ENCODE measurements at places on chromosomes 16 and 17.

DNA sequence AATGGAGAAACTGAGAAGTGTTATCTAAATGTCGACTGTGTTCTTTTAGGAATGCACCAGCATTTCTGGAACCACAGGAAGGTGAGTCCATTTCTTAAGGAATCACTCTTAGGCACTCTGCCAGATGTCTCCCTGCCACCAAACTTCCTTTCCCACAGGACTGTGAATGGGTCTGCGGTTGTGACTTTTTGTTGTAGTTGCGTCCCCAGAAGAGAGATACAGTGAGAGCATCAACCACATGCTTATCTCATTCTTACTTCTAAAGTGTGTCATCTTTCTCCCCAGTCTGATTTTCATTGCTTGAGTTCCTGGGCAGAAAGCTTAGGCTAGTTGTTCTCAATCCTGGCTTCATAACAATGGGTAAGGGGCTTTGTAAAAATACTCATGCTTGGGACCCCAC lies 13.4 kb downstream of the ITPRIPL2 start:
- no peak for DNase-seq

- no peak for DNase-seq
Measured at GRCh38 chr17:13888056-13888609, 181.2 kb upstream of the COX10 start.

DNA sequence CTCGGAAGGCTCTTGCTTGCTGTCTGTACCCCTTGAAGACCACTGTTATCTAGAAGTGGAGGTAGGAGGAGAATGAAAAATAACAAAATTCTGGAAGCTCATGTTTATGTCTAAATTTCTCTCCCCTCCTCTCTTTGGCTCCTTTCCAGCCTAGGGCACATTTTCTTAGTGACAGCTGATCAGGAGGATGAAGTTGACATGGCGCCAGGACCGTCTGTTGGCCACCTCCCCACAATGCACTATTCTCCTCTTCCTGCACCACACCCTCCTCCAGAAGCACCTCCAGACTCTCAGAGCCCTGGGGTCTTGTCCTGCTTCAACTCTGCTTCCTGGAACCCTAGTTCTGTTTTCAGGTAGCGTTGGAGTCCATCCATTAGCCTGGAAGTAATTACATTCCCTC lies 25.5 kb upstream of the SSTR2 start:
- DNase-seq: no peak

DNA sequence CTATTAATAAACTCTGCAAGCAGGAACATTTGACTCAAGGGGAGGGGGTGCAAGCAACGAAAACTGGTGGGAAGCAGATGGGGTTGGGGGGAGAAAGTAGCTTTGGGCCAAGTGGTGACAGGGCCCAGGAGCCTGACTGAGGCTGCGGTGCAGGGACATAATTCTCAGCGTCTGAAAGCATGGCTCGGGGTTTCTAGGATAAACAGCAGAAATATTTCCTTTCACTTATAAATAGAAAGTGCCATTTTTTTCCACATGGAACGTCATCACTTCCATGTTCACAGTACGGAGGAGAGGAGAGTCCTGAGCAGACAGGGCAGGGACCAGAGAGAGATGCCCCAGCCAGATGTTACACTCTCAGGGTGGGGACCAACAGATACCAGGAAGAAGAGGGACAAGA lies 197.1 kb downstream of the ZFHX3 start:
- DNase-seq: no peak

DNA sequence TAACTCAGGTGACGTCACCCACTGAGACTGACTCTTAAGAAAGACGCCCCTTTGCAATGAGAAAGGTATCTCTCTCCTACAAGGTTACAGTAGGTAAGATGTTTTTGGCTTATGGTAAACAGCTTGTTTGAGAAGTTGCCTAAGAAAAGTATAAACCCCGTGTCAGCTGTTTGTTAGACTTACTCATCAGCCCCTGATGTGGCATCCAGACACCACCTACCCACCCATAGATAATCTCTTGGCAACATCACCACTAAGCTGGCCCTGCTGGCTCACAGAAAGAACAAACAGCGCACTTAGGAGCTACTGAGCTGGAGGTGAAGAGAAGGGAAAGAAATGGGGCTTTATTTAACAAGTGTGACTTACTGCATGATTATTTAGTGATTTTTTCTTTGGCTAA lies 121.0 kb downstream of the PARN start:
- DNase-seq: no peak

GRCh38 chr17:77836557-77837041 lies 121.9 kb upstream of the TNRC6C start:
- DNase-seq: no peak

- DNase-seq: no peak
Measured at GRCh38 chr16:65624666-65625065, 502.8 kb upstream of the CDH11 start.

- peak; percentile 68 for DNase-seq
Measured at GRCh38 chr17:59165933-59166342, 10.4 kb downstream of the PRR11 start.

- no peak for DNase-seq
Measured at GRCh38 chr16:70573451-70574121, 50.0 kb downstream of the SF3B3 start.

DNA sequence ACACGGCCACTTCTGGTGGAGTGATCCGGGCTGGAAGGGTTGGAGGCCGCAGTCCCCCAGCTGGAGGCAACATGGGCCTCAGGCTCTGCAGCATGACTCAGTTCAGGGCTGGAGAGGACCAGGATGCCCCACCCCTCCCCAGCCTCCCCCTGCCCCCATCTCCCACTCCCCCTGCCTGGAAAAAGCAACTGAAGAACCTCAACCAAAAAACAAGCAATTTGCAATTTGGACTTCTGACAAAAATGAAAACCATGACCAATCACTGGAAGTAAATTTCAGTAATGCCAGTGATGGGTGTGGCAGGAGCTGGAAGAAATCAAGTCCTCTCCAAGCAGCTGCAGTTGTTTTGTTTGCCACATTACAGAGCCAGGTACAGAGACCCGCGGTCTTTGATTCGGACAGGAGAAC lies 6.6 kb upstream of the MIF4GD start:
- no peak for DNase-seq

- no peak for DNase-seq
Measured at GRCh38 chr16:58413359-58413758, 21.1 kb downstream of the GINS3 start.

GRCh38 chr16:79156761-79157160 lies 443.8 kb downstream of the MAF start:
- no peak for DNase-seq

GRCh38 chr16:50861451-50861850 lies 119.6 kb downstream of the CYLD start:
- no peak for DNase-seq

GRCh38 chr16:17370731-17371285 lies 100.0 kb downstream of the XYLT1 start:
- DNase-seq: no peak

GRCh38 chr16:22683730-22684573 lies 130.0 kb upstream of the HS3ST2 start:
- DNase-seq: no peak

DNA sequence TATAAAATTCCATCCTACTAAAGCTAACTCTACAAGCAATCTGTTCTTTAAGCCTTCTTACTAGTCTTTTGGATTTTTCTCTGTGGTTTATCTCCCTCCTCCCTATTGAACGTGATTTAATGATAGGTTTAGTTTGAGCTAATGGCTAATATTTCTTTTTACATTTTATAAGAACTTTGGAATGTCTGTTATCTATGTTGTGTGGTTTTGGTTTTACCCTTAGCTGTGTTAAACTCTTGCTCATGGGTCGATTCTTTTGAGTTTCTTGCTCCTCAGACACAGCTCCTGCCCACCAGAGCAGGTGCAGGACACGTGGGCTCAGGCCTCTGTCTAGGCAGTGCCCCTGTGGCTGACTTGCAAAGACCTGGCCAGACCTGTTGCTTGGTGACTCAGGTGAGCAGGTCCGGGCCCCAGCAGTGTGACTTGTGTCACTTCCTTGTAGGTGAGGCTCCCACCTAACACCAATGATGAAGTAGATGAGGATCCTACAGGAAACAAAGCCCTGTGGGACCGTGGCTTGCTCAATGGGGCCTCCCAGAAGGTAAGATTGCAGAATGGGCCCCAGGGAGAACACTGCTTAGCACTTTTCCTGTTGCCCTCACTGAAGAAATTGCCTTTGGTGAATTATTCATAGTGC lies 45.1 kb downstream of the SF3B3 start:
- no peak for DNase-seq

- DNase-seq: no peak
Measured at GRCh38 chr17:7932949-7933348, 943 bp downstream of the CNTROB start.

DNA sequence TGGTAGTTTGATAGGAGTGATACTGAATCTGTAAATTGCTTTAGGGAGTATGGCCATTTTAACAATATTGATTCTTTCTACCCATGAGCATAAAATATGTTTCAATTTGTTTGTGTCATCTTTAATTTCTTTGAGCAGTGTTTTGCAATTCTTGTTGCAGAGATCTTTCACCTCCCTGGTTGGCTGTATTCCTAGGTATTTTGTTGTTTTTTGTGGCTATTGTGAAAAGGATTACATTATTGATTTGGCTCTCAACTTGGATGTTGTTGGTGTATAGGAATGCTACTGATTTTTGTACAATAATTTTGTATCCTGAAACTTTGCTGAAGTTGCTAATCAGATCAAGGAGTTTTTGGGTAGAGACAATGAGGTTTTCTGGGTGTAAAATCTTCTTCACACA lies 3.2 kb downstream of the KRTAP9-9 start:
- no peak for DNase-seq

DNA sequence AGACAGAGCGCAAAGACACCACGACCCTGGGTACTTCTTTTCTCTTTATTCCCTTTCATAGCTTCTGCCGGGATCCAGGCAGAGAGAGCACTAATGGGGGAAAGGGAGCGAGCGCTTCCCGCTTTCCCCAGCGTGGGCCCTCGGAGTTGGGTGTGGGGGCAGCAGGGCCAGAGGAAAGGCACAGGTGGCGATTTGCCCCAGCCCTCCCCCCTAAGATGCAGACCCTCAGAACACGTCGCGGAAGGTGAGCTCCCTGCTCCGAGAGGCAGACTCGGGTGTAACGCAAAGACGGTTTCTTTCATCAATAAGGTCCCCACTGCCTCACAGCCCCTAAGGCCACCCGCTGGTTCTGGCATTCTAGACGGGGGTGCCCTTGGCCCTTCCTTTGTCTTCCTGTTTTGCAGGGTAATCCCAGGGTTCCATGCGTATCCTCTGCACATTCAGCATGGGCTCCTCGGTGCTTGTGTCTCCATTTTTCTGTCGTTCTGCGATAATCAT lies 570 bp upstream of the NME3 start:
- no peak for DNase-seq

DNA sequence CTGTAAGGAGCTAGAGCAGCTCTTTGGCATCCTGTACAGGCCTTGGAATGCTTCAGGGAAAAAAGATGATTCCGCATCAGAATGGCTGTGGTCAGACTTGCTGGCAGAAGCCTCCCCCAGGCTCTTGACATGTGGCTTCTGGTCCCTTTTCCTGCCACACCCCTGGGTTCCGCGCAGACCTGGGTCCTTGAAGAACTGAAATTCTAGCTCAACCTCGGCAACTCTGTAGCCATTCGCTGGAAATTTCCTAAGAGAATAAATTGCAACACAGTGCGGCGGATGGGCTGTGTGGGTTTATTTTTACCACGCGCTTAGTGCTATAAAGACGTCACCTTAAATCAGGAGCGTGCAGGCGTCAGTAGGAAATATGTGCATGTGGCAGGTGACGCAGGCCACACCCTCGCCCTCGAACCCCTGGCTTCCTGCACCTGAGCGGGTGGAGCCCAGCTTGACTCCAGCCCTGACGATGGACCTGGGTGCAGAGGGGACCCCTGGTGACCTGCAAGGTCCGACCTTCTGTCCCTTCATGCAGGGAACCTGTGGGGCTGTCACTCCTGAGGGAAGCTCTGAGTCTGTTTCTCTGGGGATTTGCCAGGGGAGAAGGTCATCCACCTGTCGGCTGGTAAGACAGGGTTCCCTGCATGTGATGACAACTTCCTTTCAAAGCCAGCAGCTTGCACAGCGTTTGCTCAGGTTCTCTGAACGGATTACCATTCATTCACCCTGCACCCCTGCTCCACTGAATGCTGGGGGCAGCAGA lies 46.3 kb downstream of the METRNL start:
- no peak for DNase-seq

DNA sequence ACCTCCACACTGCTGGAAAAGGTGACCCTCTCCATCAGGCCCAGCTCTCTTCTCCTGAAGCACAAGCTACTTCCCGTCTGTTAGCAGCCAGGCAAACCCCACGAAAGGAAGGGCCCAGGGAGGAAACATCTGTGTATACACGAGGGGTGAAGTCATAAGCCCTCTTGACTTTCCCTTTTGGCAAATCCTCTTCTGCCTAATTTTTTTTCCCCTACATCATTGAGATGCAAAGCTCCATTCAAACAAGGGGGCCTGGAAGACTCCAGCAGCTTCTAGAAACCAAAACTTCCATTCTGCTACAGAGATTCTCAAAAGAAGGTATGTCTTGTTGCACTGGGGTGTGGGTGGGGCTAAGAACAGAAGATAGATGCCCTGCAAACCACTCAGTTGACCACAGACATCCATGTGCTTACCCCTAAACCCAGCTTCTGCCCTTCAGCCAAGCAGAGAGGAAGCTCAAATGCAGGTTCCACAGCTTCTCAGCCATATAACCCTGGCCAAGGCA lies 145.6 kb upstream of the RCVRN start:
- peak; percentile 25 for DNase-seq

- DNase-seq: no peak
Measured at GRCh38 chr16:70662991-70663523, 16.7 kb downstream of the IL34 start.

DNA sequence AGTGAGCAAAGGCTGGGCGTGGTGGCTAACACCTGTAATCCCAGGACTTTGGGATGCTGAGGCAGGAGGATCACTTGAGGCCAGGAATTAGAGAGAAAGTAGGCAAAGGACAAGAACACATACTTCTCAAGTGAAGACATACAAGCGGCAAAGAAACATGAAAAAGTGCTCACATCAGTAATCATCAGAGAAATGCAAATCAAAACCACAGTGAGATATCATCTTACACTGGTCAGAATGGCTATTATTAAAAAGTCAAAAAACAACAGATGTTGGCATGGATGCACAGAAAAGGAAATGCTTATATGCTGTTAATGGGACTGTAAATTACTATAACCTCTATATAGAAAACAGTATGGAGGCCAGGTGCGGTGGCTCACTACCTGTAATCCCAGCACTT lies 12.2 kb upstream of the SLX4 start:
- no peak for DNase-seq

- DNase-seq: no peak
Measured at GRCh38 chr17:65447823-65448222, 113.6 kb downstream of the AXIN2 start.

GRCh38 chr16:76294396-76295214 lies 17.4 kb downstream of the CNTNAP4 start:
- no peak for DNase-seq

GRCh38 chr16:66898207-66898606 lies 17.9 kb downstream of the PDP2 start:
- no peak for DNase-seq

GRCh38 chr16:59116744-59117143 lies 382.6 kb upstream of the GOT2 start:
- DNase-seq: no peak

DNA sequence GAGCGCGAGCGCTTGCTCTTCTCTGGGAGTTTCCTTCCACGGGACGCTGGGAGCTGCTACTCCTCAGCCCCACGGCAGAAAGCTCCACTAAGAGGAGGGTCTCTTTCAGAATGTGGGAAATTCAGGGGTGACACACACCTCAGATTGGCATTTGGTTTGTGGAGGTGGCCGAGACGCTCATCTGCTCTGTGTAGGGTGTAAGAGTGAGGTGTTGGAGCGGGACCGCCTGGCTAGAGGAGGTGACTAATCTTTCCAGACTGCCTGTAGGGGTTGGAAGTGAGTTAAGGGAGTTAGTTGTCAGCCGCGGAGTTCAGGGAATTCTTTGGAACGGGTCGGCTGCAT lies 735 bp downstream of the PSMD11 start:
- no peak for DNase-seq

- no peak for DNase-seq
Measured at GRCh38 chr16:12942861-12943260, 41.5 kb downstream of the SHISA9 start.
